ENCODE measurements at places on chromosomes 4 and X.

GRCh38 chr4:84673475-84674240 lies 90.7 kb downstream of the CDS1 start:
- no peak for DNase-seq

DNA sequence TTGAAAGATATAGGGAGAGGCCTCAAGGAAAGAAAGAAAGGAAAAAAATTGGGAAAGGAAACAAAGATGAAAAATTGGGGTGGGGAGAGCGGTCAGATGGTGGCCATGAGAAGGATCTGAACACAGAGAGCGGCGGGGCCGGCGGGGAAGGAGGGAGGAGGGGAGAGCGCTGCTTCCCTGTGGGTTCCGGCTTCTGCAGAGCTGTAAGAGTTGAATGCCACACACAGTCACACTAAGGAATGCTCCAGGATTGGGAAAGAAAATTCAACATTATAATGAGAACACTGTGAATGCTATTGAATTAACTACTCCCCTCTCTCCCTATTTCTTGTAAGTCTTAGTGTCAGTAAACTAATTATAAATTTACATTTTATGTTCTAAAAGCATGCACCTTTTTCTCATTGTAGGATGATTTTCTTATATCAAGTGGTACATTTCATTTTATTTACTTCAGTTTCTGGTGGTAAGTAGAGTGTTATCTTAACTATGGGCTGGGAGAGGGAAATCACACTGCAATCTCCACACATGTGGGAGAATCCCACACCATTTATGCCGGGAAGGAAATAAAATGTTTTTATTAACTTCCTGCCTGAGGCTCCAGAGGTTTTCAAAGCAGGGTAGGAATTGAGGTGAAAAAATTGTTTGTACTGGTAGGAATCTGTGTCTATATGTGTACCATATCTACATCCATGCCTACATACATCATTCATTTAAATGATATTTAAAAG lies 904 bp downstream of the F11 start:
- DNase-seq: no peak

- DNase-seq: no peak
These were observed 68.6 kb downstream of the ANOS1 start for GRCh38 chrX:8663325-8663724.

- no peak for DNase-seq
These were observed 46.9 kb downstream of the ACOX3 start for GRCh38 chr4:8393593-8394038.

GRCh38 chr4:163048447-163048846 lies 118.2 kb downstream of the NAF1 start:
- DNase-seq: no peak

GRCh38 chrX:2642791-2643190 lies 48.3 kb upstream of the CD99 start:
- no peak for DNase-seq
